ENCODE measurements at places on chromosomes 7 and 10.

- DNase-seq, result no peak
Observed at GRCh38 chr10:132806110-132806509, 20.2 kb upstream of the NKX6-2 start.

GRCh38 chr7:43735403-43735801, 6.1 kb upstream of the COA1 start:
- DNase-seq, result no peak

DNA sequence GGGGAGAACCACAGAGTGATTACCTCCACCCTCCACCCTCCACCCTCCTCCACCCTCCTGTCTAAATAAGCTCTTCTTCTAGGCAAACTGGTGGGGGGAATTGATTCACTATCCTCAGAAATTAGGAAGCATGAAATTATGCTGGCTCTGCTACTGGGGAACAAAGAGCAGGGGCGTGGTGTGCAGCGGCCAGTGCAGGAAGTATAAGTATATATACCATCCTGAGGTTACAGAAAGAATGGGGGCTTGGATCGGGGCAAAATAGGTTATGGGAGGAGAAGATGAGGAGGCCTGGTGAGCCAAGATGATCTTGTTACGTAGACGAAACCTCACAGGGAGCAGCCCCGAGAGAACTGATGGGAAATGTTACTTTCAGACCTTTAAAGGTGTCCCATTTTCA, 49.1 kb downstream of the SYPL1 start:
- no peak for DNase-seq

DNA sequence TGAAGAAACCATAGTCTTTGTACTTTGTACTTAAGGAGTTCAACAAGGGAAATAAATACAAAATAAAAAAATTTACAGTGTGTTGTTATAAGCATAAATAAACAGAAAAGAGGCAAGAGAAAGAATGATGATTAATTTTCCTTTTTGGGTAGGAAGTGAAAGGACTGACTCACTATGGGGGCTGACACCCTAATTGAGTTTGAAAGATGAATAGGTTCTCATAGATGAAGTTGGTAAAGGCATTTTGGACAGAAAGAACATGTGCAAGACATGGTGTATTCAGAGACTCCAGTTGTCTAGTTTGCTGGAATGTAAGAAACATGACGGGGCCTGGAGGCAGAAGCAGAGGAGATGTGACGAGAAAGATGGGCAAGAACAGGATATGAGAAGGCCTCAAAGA, 83.7 kb downstream of the VPS50 start:
- no peak for DNase-seq

GRCh38 chr7:127393368-127394058, 1.0 kb upstream of the ZNF800 start:
- no peak for DNase-seq

DNA sequence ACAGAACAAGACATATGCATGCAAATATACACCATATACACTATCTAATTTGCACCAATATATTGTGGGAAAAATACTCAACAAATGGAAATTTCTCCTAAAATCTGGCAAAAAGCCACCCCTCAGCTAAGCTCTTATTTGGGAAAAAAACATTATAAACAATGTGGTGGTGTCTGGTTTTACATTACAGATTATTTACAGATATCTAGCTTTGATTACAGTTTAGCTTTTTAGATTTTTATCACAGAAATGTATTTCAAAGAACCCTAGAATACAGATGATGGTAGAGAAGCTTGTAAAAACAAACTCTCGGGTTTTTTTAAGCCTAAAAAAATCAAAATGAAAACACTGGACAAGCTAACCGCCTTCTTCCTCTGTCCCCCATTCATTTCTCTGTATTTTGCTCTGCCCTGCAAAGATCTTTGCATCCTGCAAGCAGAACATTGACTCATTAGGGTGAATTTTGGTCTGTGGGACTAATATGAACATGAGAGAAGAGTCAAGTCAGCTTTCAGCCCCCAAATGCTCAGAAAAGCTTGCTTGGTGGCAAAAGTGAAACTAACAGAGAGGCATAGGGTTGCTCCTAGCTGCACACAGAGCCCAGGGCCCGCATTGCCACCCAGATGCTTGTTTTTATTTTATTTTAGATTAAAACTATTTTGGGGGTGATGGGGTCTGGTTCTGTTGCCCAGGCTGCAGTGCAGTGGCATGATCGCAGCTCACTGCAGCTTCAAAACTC, 88.8 kb upstream of the LYZL1 start:
- DNase-seq, result no peak

DNA sequence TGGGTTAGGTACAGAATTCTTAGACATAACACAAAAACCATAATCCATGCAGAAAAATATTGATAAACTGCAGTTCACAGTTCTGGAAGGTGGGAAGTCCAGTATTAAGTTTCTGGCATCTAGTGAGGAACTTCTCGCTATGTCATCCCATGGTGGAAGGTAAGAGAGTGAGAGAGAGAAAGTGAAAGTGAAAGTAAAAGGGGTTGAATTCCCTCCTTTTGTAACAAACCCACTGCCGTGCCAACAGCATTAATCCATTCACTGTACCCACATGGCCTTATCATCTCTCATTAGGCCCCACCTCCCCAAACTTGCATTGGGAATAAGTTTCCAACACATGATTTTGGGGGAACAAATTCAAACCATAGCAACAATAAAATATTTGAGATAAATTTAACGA, 17.1 kb downstream of the ZNF485 start:
- no peak for DNase-seq

GRCh38 chr7:108291791-108292440, 161.8 kb upstream of the LAMB4 start:
- no peak for DNase-seq

DNA sequence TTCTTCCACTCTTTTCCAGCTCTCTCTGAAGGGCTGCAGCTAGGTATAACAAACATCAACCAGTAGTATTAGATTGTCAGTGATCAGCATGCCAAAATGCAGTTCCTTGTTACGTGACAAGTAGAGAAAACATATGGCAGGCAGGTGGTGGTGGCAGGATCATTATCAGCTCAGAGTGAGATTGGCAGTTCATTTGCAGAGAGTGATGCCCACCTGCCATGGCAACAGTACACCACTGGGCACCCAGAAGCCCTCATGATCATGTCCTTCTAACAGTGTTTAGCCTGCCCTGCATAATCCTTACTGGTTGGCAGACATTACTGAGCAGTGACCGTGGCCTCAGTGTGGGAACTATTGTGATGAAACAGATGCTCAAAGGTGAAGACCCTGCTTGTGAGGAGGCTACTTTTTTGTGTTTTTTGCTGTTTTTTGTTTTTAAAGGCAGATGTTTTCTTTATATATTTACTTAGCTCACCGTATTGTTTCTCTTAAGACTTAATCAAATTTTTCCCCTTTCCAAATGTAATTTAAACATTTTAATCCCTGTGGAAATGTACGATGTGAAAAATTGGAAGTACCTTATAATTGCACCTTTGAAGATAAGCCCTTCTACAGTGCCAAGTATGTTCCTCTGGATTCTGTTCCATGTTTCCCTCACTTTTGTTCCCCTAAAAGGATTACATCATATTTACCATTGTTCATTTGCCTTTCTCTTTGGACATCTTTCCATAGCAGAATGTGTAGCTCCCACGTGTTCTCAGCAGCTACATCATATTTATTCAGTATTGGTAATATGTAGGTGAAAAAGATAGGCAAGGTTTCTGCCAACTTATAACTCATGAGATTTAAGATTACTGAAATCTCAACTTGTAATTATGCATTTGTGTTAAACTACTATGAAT, 179.6 kb downstream of the SND1 start:
- no peak for DNase-seq

DNA sequence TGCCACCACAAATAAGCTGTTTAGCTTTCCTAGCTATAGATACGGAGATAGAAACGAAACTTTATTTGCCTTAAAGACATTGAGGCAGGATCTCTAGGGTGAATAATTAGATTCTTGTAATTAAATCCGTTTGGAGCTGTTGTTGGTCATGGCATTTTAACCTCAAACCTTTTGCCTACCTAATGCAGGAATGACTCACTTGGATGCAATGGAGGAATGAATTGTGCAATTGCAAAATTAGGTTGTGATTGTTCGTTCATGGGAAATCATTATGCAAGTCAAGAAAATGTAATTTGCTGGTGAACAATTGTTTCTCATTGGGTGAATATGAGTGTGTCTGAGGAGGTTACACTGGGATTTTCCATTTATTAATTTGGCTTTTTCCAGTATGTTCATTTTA, 703.5 kb downstream of the GATA3 start:
- DNase-seq, result no peak

DNA sequence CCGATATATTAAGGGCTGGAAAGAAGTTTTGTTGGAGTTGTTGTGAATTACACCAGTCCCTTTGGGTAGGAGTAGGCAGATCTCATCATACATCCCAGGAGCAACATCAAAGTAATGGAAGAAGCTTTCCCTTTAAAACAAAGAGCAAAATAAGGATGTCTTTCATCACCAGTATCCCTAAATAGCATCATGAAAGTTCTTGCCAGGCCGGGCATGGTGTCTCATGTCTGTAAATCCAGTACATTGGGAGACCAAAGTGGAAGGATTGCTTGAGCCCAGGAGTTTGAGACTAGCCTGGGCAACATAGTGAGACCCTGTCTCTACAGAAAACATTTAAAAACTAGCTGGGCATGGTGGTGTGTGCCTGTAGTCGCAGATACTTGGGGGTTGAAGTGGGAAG, 38.7 kb downstream of the LRRC20 start:
- DNase-seq, result no peak

DNA sequence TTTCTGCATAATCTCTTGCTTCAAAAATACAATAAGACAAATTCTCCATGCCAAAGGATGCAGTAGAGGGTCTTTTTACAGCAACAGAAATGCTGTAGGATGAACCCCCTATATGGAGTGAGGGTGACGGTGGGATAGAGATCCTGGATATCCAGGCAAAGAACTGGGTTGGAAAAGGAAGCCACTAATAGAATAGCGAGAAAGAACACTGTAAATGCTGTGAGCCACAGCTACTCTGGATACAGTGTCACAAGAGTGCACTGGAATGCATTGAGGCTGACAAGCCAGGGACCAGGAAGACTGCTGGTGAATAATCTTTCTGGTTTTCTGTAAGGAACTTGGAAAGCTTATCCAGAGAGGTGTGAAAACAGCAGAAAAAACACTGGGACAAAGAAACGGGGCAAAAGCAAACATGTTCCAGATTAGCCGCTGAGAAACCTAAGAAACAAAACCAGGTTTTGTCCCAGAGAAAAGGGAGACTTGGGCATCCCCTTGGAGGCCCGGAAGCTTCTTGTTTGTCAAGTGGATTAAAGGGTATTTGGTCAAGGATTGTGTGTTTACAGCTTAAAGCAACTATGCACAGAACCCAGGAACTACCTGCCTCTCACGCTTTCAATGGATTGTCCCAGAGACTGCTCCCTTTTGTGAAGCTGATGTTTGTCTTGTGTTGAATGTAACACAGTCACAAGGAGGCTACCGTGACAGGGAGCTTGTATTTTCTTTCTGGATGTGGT, 6.2 kb upstream of the MSMB start:
- DNase-seq, result no peak

- no peak for DNase-seq
Observed at GRCh38 chr7:29139191-29139590, 7.1 kb downstream of the CPVL start.

DNA sequence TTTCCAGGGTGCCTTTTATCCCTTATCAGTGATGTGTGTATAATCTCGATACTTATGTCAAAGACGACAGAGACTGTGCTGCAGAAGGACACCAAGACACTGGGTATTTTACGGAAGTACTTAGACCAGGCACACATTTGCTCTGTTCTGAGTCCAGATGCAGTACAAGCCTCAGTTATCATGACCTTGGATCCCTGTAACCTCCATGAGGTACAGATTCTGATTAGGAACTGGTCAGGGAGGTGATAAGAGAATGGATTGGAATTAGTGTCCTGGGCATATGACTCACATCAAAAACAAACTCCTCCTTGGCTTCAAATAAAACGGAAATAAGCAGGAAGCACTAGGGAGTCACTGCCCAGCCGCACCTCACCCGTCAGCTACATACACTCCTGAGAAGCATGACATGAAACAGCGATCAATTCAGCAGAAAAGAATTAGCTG, 146.5 kb downstream of the SFMBT2 start:
- no peak for DNase-seq

GRCh38 chr10:89867964-89868363, 166.6 kb downstream of the KIF20B start:
- no peak for DNase-seq

DNA sequence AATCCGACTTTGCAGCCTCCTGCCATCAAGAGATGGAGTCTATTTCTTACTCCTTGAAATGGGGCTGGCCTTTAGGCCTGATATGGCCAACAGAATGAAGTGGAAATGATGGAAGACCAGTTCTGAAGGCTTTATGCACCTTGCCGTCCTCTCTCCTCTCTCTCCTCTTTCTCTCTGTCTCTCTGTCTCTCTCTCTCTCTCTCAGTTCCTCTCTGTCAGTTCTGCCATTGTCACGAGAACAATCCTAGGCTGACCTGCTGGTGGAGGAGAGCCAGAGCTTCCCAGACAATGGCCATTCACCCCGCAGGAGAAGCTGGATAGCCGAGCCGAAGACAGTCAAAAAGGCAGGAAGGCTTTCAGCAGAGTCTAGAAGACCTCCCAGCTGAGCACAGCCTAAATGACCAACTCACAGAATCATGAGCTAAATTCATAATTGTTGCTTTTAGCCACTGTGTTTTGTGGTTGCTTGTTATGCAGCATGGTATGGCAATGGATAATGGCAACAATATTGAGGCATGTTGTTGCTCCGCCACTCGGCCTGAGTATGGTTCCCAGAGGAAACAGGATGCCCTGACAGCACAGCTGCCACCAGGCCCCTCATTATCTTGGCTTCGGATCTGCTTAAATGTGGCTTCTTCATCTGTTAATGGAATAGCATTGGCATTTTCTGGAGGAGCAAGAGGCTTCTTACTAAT, 35.5 kb downstream of the FRMPD2 start:
- DNase-seq, result no peak

DNA sequence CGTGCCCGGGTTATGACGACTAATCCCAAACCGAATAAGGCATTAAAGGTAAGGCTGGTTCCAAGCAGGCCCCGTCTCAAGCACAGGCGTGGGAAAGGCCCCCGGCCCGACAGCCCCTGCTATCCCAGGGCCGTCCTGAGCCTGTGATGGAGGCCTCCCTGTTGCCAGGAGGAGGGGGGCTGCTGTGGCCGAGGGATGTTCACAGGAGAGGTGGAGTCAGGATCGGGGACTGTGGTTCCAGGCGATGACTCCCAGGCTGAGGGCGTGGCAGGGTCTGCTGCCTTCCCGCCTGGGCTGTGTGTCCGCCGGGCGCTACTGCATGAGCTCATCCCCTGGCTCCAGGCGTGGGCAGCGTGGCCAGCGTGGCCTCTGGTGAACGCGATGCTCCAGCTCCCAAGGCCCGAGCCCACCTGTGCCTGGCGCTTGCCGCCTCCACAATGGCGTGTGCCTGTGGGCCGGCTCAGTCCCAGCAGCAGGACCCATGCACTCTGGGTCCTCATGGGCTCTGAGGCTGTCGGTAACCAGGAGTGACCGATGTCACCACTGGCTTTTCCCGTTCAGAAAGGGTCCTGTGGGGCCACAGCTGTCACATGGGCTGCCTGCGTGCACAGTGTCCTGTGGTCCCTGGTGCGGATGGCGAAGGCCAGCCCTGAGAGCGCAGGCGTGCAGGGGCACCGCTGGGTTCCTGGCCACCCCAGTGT, 8.8 kb downstream of the MAFK start:
- no peak for DNase-seq

- DNase-seq, result no peak
Observed at GRCh38 chr7:55488216-55488615, 84.1 kb downstream of the VOPP1 start.
